ENCODE measurements at places on chromosomes 7 and 10. TPM values are rescaled to one million over a fixed set of nuclear protein-coding genes. Genes with fewer than 3 reads are reported as not detected.

VAX1 gene
- not detected for total RNA-seq

RAB11FIP2 gene
- 16.6 TPM for total RNA-seq

POP7 gene
- total RNA-seq = 42.5 TPM

HHEX gene
- 0.12 TPM for total RNA-seq

CALML5 gene
- not detected for total RNA-seq

MMP21 gene
- total RNA-seq = 0.24 TPM

FOXI2 gene
- total RNA-seq = not detected

HOXA5 gene
- not detected for total RNA-seq

HGF gene
- 0.54 TPM for total RNA-seq

LRGUK gene
- 0.27 TPM for total RNA-seq

ARL5B gene
- total RNA-seq = 13.2 TPM

FGF8 gene
- total RNA-seq = not detected

CELF2 gene
- 162 TPM for total RNA-seq

SPDYE9 gene
- total RNA-seq = not detected

GPRIN2 gene
- total RNA-seq = not detected

LIPF gene
- not detected for total RNA-seq

PRSS37 gene
- total RNA-seq = not detected

RTKN2 gene
- 7.8 TPM for total RNA-seq

TYW1B gene
- 3.9 TPM for total RNA-seq

GNAT3 gene
- total RNA-seq = not detected

CREB5 gene
- total RNA-seq = not detected

LZTS2 gene
- total RNA-seq = 19.2 TPM

UPK3BL1 gene
- total RNA-seq = 16.0 TPM

GIMAP5 gene
- 242 TPM for total RNA-seq

SKAP2 gene
- total RNA-seq = 6.6 TPM

TRPV5 gene
- 0.10 TPM for total RNA-seq

ZNF107 gene
- total RNA-seq = 17.5 TPM

CALN1 gene
- 0.20 TPM for total RNA-seq

FAM13C gene
- not detected for total RNA-seq

GLI3 gene
- total RNA-seq = 0.02 TPM

MSANTD7 gene
- total RNA-seq = 23.0 TPM

TRIM50 gene
- total RNA-seq = not detected

NEUROG3 gene
- total RNA-seq = not detected

HTRA1 gene
- total RNA-seq = not detected

TAS2R3 gene
- total RNA-seq = 0.88 TPM

MPLKIP gene
- total RNA-seq = 28.1 TPM

WEE2 gene
- total RNA-seq = 0.12 TPM

NUDT13 gene
- 0.42 TPM for total RNA-seq

GATA3 gene
- 59.5 TPM for total RNA-seq

RAB19 gene
- total RNA-seq = 16.5 TPM

ACTL6B gene
- total RNA-seq = not detected

FKBP14 gene
- total RNA-seq = 8.9 TPM

MMRN2 gene
- total RNA-seq = not detected

CNTNAP2 gene
- total RNA-seq = not detected

MSMB gene
- total RNA-seq = not detected

C10orf67 gene
- total RNA-seq = 0.20 TPM

CRTAC1 gene
- total RNA-seq = not detected

ZNF365 gene
- total RNA-seq = not detected

CAV2 gene
- total RNA-seq = not detected

VWC2 gene
- total RNA-seq = not detected

ITGA8 gene
- total RNA-seq = not detected

GNGT1 gene
- not detected for total RNA-seq

TLX1 gene
- total RNA-seq = not detected

MLLT10 gene
- total RNA-seq = 49.1 TPM

MLXIPL gene
- not detected for total RNA-seq

ARMC3 gene
- total RNA-seq = not detected

KLLN gene
- total RNA-seq = 1.1 TPM

OR2A42 gene
- total RNA-seq = 0.07 TPM

NPSR1 gene
- total RNA-seq = not detected

SUN3 gene
- total RNA-seq = not detected
